Stimulated activated CD8-positive, alpha-beta memory T cell treated with anti-CD3 and anti-CD28 coated beads, Interleukin-15, amount 100 ng/mL, for 48 hours (primary cell): ENCODE measurements at places on chromosomes 7 and 10.
A peak's percentile ranks its signal among the peaks of the same experiment; 100 is the strongest.

DNA sequence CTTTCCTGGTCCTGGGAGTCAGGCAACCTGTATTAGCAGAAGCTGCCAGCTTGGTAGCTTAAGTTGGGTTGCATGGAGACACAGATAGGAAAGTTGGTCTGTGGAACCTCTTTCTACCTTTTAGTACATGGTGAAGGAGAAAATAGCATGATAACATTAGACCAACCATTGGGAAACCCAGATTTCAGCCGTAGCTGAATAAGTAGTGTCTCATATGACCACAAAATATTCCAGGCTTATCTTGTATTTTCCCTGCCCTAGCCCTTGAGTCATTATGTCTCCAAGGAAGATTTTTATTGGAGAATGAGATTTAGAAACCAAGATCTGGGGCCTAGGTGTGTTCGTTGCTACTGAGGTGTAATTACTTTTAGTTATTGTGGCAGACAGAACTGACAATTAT is 67.2 kb downstream of the CCSER2 start:
- DNase-seq = no peak

DNA sequence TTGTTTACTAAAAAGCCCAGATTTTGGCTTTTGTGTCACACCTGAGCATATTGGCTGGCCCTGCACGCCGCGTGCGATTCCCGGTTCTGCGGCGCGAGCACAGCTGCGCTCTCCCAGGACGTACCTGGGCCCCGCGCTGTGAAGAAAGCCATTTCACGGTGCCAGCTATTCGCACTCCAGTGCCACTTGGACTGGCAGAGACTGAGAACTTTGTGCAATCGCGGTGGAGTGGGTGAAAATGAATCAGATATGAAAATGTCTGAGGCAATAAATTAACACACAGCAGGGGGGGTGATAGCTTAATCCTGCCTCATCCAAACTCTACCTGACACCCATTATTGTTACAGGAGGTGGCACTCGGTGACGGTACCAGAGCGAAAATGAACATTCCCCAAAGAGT is 330.1 kb upstream of the MGMT start:
- no peak for DNase-seq

- DNase-seq = peak; percentile 3
Observed at GRCh38 chr7:7672545-7673239, 32.1 kb downstream of the UMAD1 start.

DNA sequence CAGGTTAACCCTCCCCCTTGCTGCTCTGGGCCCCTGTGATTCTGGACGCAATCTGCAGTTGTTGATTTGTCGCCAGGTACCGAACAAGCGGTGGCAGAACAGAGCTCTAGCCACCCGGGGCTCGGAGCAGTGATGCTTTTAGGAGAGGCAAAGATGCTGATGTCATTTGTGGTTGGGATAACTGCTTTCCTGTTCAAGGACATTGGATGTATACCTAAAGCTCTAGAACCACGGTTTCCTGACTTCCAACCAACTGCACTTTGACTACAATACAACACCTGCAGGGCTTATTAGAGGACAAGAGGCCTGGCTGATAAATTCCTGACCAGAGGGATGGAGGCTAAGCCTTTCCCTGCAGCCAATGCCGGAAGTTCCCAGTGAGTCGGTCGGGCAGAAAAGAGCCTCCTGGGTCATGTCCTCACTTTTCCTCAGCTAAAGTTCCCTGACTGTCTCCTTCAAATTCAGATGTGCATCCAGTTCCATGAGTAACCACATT is 6.5 kb upstream of the RBM20 start:
- DNase-seq = no peak
